Stimulated activated CD4-positive, alpha-beta T cell treated with anti-CD3 and anti-CD28 coated beads, TNF-alpha, amount 100 ng/mL, for 1 hour (primary cell): ENCODE measurements at places on chromosomes 7 and 10.
A peak's percentile ranks its signal among the peaks of the same experiment; 100 is the strongest.

GRCh38 chr7:145092766-145093165, 256.9 kb upstream of the TPK1 start:
- DNase-seq = no peak

DNA sequence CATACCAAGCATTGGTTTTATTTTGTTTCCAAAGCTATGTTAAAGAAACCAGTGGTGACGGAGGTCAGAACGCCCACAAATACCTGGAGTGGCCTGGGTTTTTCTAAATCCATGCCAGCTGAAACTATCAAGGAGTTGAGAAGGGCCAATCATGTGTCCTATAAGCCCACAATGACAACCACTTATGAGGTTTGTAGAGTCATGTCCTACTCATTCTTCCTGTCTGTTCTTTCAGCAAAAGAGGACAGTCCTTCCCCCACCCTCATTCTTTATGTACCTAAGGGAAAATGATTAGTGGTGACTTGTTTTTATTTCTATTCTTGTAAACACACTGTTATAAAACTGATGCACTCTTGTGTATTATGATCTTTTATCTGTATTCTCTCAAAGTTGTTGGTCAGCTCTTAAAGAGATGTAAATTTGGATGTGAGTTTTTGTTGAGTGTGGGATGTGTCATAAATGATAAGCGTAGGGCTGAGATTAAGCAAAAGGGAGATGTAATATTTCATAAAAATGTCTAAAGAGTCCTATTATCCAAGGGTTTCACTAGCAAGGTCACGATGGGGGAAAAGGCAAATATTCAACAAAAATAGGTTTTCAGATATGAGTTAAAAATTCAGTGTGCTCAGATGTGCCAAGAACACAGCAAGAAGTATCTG, 294.4 kb downstream of the BICC1 start:
- DNase-seq = no peak

DNA sequence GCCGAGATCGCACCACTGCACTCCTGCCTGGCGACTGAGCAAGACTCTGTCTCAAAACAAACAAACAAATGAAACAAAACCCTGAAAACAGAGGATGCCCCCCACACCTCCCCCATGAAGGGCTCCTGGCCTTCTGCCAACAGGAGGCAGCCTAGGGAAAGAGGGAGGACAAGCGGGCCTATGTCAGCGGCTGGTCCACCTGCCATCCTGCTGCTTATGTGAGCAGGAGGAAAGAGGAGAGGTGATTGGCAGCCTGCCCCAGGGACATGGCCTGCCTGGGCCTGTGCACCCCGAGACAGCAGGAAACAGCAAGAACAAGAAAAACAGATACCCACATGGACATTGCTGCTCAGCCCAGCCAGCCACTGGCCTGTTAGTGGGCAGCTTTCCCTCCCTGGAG, 9.1 kb upstream of the ZNF316 start:
- no peak for DNase-seq

DNA sequence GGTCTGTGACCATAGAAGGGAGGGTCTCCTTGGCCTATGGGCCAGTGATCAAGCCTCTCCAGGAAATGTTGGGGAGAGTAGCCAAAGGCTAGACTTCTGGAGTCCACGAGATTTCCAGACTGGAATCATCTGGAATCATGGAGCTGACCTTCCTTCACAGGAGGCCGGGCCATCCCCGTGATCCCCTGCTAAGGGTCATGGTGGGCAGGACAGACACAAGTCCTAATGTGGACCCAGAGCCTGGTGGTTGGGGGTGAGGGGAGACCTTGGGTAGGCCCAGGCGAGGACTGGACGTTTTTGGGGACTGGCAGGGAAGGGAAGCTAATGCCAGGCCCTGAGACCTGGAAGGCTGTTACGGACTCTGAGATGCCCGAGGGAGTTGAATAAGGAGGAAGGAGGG, 9.8 kb upstream of the GRID1 start:
- DNase-seq = no peak

- no peak for DNase-seq
Observed at GRCh38 chr7:116582164-116582732, 57.4 kb downstream of the CAV1 start.

DNA sequence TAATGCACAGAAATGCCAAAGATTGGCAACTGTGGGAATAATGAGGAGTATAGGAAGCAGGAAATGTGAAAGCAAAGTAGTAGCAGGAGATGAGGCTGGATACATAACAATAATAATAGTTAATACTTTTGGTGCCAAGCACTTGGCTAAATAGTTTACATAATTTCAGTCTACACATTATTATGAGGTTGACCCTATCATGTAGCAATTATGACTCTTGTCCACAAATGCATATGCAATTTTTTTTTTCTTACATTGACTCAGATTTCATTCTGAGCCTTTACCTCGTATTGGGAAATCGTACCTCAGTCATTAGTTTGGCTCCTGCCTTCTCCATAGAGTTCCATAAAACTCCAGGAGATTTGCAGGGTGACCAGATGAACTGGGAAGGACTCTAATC, 219.9 kb downstream of the SUGCT start:
- no peak for DNase-seq

DNA sequence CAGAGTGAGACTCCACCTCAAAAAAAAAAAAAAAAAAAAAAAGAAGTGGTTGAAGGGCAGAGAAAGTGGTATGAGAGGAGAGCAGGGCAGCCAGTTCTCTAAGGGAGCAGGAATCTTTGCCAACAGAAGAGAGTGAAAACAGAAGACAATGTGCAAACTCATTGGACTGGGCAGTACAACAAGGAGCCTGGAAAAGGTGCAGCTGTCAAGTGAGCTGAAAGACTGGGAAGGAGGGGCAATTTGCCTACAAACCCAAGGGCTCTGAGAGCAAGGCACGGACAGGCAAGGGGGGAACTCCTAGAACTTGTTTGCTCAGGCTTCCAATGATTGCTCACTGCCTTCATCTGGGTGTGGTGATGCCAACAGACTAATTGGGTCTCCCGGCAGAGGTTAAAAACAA, 9.5 kb downstream of the ACTR1A start:
- no peak for DNase-seq

- DNase-seq = no peak
Observed at GRCh38 chr10:6558759-6559461, 21.2 kb downstream of the PRKCQ start.

GRCh38 chr10:127563718-127564553, 14.8 kb downstream of the NPS start:
- peak; percentile 16 for DNase-seq

GRCh38 chr10:106973288-106973687, 191.2 kb downstream of the SORCS1 start:
- no peak for DNase-seq

DNA sequence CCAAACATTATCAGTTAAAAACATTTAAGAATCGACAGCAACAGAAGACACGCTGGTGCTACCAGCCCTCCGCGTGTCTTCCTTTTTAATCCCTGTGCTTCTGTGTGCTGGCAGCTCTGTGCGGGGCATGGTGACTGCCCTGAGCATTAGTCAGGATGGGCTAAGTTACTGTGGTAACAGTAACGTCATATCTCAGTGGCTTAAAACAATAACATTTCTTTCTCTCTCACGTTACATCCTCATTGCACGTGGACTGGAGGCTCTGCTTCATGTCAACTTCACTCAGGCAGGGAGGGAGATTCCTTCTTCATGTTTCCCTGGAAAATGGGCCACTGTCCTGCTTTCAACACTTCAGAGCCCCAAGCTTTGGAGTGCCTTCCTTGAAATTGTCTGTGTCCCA, 378.5 kb downstream of the CCSER2 start:
- no peak for DNase-seq
